Thoracic aorta (tissue), 2 donors: ENCODE measurements at places on chromosomes 4 and X. TPM values are rescaled to one million over a fixed set of nuclear protein-coding genes. Genes with fewer than 3 reads are reported as not detected.

SFRP2 gene
- total RNA-seq = 90.3 TPM

GAGE13 gene
- not detected for total RNA-seq

ENPP6 gene
- total RNA-seq = 0.27 TPM

MAB21L2 gene
- total RNA-seq = 13.9 TPM

SSX2B gene
- total RNA-seq = not detected

CT55 gene
- total RNA-seq = not detected

FGG gene
- total RNA-seq = not detected

DNA sequence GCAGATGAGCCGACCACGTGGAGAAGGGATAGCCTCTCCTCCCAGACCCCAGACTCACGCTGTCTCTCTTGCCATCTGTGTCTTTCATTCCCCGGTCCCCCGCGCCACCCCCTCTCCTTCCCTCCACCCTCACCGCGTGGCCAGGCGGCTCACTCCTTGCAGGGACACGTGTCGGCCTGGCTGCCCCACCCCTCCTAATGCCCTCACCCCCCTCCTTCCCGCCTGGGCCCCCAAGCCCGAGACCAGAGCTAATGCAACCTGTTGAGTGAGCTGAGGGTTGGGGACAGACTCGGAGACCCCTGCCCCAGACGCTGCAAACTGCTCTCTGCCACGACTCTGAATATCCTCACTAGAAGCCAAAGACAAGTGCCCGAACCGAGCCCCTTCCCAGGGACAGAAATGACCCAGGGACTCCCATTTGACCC is 1.8 kb downstream of the SLC38A5 start:
- no peak for DNase-seq

DNA sequence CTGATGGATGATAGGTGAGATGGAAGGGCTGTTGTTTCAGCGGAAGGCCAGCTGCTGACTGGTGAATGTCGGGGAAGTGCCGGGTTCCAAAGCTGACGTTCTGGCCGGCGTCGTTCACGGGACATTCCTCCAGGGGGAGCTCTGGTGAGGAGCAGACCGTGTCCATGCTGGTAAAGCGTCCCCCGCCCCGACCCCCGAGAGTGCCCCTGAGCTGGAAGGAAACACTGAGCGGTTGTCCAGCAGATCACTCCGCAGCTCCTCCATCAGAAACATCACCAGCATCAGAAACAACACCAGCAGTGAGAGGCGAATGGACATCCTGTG is 18.6 kb upstream of the ADRA2C start:
- DNase-seq = no peak

DNA sequence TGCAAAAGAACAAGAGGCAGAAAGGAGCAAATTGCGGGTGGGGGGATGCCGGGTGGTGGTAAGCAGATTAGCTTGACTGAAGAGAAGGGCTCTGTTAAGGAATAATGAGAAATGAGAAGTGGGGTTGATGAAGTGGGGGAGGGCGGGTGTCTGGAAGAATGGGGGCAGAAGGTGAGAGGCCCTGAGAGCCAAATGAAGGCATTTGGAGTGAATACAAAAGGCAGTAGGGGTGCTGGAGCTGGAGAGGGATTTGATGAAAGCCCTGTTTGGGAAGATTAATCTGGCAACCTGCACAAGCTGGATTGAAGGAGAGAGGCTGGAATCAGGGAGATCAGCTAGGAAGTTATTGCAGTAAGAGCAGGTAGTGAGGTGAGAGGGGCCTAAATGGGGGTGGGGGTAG is 82.1 kb downstream of the GUCY2F start:
- DNase-seq = no peak

DNA sequence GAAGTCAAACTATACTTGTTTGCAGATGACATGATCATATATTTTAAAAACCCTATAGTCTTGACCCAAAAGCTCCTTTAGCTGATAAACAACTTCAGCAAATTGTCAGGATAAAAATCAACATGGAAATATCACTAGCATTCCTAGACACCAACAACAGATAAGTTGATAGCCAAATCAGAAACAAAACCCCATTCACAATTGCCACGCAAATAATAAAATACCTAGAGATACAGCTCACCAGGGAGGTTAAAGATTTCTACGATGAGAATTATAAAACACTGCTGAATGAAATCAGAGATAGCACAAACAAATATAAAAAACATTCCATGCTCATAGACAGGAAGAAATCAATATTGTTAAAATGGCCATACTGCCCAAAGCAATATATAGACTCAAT is 605.0 kb upstream of the GRIA3 start:
- no peak for DNase-seq

DNA sequence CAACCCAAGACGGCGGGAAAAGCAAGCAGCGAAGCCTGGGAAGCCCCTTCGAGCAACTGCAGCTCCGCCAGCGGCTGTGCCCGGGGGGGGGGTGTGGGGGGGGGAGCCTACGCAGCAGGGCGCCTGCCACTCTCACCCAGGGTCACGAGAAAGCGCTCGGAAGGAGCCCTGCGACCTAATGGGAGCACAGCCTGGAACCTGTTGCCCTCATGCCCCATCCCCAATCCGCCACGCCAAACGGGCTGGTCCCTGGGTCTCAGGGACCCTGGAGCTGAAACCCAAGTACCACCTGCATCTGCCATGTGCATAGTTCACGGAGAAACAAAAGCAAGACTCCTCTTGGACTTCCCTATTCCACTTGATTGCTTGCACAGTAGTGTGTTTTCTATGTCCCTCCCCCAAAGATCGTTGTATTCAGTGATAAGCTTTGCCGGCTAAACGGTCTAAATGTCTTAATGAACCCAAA is 359 bp upstream of the GAB3 start:
- no peak for DNase-seq

- no peak for DNase-seq
Observed at GRCh38 chrX:25068340-25068739, 52.6 kb upstream of the ARX start.

- DNase-seq = no peak
Observed at GRCh38 chr4:66567551-66567950, 897.3 kb upstream of the EPHA5 start.

DNA sequence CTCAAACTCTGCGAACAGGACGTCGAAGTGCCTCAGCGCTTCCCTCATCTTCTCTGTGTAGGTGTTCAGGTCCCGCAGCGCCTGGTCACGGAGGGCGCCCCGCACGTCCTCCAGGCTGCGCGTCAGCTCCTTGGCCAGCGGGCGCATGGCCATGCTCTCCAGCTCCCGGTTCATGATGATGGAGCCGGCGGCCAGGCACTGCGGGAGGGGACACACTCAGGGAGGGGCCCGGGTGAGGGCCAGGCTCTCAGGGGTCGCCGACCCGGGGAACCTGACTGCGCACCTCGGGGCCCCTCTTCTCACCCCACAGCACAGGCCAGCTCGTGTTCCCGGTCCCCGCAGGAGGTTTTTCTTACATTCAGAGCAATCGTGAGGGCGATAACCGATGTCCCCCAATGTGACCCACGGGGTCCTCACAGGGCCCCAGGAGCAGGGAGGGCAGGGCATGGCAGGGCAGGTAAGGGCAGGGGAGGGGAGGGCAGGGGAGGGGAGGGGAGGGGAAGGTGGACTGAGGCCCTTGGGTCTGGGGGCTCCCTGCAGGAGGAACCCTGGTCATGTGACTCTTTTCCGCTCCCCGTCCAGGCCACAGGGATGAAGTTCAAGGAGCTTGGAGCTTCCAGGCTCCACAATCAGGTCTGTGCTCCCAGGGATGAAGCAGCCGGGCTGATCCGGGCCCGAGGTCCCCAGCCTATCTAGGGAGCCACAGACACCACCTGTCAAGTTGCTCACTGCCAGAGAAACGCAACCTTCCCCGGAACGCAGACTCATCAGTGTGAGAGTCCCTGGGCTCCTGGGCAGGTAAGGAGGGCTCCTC is 77.8 kb upstream of the MXD4 start:
- no peak for DNase-seq

- DNase-seq = no peak
Observed at GRCh38 chr4:6802025-6802424, 19.5 kb downstream of the KIAA0232 start.

DNA sequence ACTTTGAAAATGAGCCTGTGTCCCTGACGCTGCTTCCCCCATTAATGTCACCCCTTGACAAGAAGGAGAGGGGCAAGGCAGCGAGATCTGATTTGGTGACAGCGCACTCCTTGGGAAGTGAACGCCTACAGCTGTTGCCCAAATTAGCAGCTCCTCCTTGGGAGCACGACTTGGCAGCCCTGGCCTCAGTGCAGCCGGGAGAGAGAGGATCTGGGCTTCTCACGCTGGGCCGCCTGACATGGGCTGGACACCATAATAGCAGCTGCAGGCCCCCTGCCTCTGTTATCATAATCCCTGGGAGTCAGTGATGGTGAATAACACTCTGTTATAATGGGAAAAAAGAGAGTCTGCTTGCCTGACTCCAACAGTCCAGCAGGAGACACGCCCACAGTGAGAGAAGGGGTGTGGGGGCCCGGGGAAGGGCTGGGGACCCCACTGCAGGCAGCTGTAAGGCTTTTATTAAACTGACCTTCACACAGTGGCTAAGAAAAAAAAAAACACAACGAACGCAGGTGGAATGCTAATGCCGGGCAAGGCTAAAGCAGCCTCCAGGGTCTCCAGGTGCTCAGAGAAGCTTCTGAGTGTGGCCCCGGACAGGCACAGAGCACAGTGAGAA is 73.3 kb downstream of the PSAPL1 start:
- DNase-seq = no peak

GRCh38 chrX:137031517-137032340 is 2.1 kb downstream of the GPR101 start:
- no peak for DNase-seq

DNA sequence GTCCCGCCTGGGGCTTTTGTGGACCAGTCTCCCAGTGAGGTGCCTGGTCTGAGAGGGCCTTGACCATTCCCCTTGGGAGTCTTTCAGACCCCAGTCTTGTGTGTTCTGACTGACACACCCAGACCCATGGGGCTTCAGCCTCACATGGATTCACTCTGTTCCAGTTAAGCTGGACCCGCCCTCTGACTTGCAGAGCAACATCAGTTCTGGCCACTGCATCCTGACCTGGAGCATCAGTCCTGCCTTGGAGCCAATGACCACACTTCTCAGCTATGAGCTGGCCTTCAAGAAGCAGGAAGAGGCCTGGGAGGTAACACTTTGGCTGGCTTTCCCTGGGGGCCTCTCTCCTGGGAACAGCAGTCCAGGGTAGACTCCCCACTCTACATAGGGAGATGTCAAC is 6.8 kb downstream of the IL9R start:
- no peak for DNase-seq

GRCh38 chrX:140822861-140823260 is 113.3 kb downstream of the LINC00632 start:
- no peak for DNase-seq
